T-cell (primary cell): ENCODE measurements at places on chromosomes 2 and 18. TPM values are rescaled to one million over a fixed set of nuclear protein-coding genes. Genes with fewer than 3 reads are reported as not detected.

Gene ZNF804A
- 0.13 TPM for total RNA-seq

Gene UGT1A3
- total RNA-seq = not detected

Gene SYT4
- not detected for total RNA-seq

Gene NDC80
- total RNA-seq = 3.0 TPM

Gene SLC4A3
- 0.47 TPM for total RNA-seq

- no peaks in the 10 kb centered on the region for H3K27me3 ChIP-seq
- no peaks in the 10 kb centered on the region for H3K36me3 ChIP-seq
- H3K27ac ChIP-seq = no peak overlapping the region
- no peak for DNase-seq
- H3K4me1 ChIP-seq = no peaks in the 10 kb centered on the region
Observed at GRCh38 chr2:9018109-9018508, 14.6 kb upstream of the MBOAT2 start.

DNA sequence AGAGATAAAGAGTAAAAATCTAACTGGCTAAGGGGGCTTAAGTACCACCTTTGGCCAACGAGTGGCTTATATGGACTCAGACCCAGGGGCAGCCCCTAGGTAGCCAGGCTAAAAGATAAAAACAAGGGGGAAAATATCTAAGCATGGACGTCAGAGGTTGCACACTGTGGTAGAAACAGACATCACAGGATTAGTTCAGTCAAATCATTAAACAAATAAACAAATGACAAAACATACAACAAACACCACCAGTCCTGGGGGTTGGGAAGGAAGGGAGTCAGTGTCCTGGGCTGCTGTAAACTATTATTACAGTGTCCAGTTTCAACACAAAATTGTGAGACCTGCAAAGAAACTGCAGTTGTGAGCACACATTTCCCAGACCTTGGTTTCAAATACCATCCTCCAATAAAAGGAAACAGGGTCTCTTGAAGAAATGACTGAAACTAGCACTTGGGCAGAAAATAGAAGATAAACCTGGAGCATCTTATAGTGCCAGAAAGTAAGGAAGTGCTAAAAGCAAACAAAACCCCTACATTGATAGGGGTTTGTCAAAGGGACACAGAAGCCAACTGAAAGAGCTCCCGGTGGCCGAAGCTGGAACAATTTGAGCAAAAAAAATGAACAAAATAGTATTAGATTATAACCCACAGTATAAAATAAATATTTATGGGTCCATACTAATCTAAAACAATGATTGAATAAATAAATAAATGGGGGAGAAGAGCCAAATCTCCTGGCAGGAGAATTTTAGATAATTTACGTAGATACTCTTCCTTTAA lies 154.8 kb upstream of the KLF7 start:
- DNase-seq = no peak
- H3K27ac ChIP-seq = no peak overlapping the region
- no peaks in the 10 kb centered on the region for H3K27me3 ChIP-seq
- H3K36me3 ChIP-seq = no peaks in the 10 kb centered on the region
- no peak overlapping the region for H3K4me3 ChIP-seq
- no peaks in the 10 kb centered on the region for H3K4me1 ChIP-seq

- H3K4me1 ChIP-seq = no peaks in the 10 kb centered on the region
- no peak for DNase-seq
- no peak overlapping the region for H3K27ac ChIP-seq
- H3K36me3 ChIP-seq = no peaks in the 10 kb centered on the region
Observed at GRCh38 chr2:122255924-122256323, 500.5 kb downstream of the TSN start.

DNA sequence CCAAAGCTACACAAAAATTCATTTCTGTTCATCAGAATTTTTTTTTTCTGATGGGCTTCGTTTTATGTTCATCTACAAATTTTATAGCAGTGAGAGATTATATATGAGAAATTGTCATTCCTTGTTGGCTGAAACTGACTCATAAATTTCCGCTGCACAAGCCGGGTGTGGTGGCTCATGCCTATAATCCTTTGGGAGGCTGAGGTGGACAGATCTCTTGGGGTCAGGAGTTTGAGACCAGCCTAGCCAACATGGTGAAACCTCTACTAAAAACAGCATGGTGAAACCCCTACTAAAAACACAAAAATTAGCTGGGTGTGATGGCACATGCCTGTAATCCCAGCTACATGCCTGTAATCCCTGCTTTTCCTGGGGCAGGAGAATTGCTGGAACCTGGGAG lies 72.0 kb downstream of the PLEKHM3 start:
- no peak for DNase-seq
- peaks cover 6% of the 10 kb centered on the region for H3K36me3 ChIP-seq
- no peak overlapping the region for H3K4me3 ChIP-seq
- H3K27me3 ChIP-seq = no peaks in the 10 kb centered on the region
